ENCODE measurements at places on chromosomes 13 and 19. TPM values are rescaled to one million over a fixed set of nuclear protein-coding genes. Genes with fewer than 3 reads are reported as not detected.

Gene ADGRE3
- total RNA-seq, result not detected

Gene SLC6A16
- total RNA-seq, result not detected

Gene RNF113B
- not detected for total RNA-seq

Gene ICAM5
- 4.2 TPM for total RNA-seq

Gene SYT5
- not detected for total RNA-seq

Gene CLEC17A
- not detected for total RNA-seq

Gene C1QTNF9B
- total RNA-seq, result not detected

Gene IGFL3
- not detected for total RNA-seq

Gene ZFP82
- 7.1 TPM for total RNA-seq

Gene PLA2G4C
- 0.51 TPM for total RNA-seq

Gene GALP
- not detected for total RNA-seq

Gene LIN7B
- 9.8 TPM for total RNA-seq

Gene CACNG8
- 1.6 TPM for total RNA-seq

Gene PSG6
- not detected for total RNA-seq

Gene LYPD5
- total RNA-seq, result 0.94 TPM

Gene LILRB4
- total RNA-seq, result not detected

Gene PLVAP
- total RNA-seq, result 0.82 TPM

Gene ADGRE1
- total RNA-seq, result not detected

Gene HPN
- 0.94 TPM for total RNA-seq

Gene PTH2
- not detected for total RNA-seq

Gene DACH1
- 0.09 TPM for total RNA-seq

Gene PLD3
- total RNA-seq, result 451 TPM

Gene PSG2
- total RNA-seq, result not detected

Gene CCNE1
- 4.3 TPM for total RNA-seq

Gene PPP1R12C
- total RNA-seq, result 98.8 TPM

Gene ADM5
- 0.12 TPM for total RNA-seq

Gene MAB21L1
- total RNA-seq, result not detected

Gene CD33
- not detected for total RNA-seq

Gene LGI4
- 0.26 TPM for total RNA-seq

All from pericardium fibroblast (primary cell).